ENCODE measurements at places on chromosomes 11 and 22. TPM values are rescaled to one million over a fixed set of nuclear protein-coding genes. Genes with fewer than 3 reads are reported as not detected.

DNA sequence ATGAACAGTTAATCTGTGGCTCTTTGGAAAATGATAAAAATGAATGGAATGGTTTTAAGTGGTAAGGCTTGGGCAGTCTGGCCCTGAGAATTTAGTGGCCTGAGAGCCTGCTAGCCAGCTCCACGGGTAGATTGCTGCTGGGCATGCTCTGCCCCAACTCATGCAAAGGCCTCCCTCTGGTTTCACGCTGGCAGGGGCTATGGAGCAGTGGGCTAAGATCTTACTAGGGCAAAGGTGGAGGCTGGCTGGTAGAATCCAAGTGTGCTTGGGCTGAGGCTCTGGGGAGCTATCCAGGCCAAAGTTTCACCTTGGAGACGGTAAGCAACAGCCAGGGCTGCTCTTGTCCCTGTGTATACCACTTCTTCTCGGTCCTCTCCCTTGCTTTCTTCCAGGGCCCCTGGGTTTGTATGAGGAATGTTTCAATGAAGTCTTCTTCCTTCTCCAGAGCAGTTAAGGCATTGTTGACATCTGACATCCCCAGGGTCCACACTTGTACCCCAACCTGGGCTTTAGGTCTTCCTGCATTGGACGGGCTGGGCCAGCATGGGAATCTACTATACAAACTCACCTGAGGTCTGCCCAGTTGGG, 27.4 kb downstream of the UBE2L3 start:
- no peaks in the 10 kb centered on the region for H3K27me3 ChIP-seq
- H3K27ac ChIP-seq, result no peak overlapping the region
- no peak for DNase-seq
- H3K4me1 ChIP-seq, result no peaks in the 10 kb centered on the region

GRCh38 chr11:65127473-65128181, 5.5 kb downstream of the MRPL49 start:
- DNase-seq, result no peak
- no peaks in the 10 kb centered on the region for H3K27me3 ChIP-seq
- H3K4me1 ChIP-seq, result peaks cover 12% of the 10 kb centered on the region
- no peak overlapping the region for H3K4me3 ChIP-seq
- H3K36me3 ChIP-seq, result peaks cover 56% of the 10 kb centered on the region

GRCh38 chr11:113339929-113340589, 25.7 kb downstream of the TTC12 start:
- H3K27ac ChIP-seq, result no peak overlapping the region
- H3K27me3 ChIP-seq, result no peaks in the 10 kb centered on the region
- no peaks in the 10 kb centered on the region for H3K36me3 ChIP-seq
- no peaks in the 10 kb centered on the region for H3K4me1 ChIP-seq
- no peak overlapping the region for H3K4me3 ChIP-seq

DNA sequence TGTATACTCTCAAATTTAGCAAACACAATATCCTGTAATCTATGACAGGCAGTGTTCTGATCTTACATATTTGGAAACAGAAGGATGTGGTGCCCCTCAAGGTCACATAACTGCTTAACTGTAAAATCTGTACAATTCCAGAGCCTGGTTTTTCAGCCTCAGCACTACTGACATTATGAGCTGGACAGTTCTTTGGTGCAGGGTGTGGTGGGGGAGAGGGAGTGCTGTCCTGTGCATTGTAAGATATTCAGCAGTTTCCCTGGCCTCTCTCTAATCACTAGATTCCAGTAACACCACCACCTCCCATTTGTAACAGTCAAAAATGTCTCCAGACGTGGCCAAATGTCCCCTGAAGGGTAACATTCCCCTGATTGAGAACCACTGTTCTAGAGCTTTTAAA, 1.8 kb upstream of the OR5B21 start:
- no peaks in the 10 kb centered on the region for H3K36me3 ChIP-seq
- H3K4me3 ChIP-seq, result no peak overlapping the region
- no peaks in the 10 kb centered on the region for H3K4me1 ChIP-seq

GRCh38 chr22:44197271-44197670, 16.5 kb downstream of the PARVG start:
- no peaks in the 10 kb centered on the region for H3K27me3 ChIP-seq
- H3K4me3 ChIP-seq, result no peak overlapping the region
- no peak overlapping the region for H3K27ac ChIP-seq
- no peak for DNase-seq
- no peaks in the 10 kb centered on the region for H3K4me1 ChIP-seq
- H3K36me3 ChIP-seq, result no peaks in the 10 kb centered on the region

- no peak for DNase-seq
- H3K4me1 ChIP-seq, result no peaks in the 10 kb centered on the region
- no peak overlapping the region for H3K27ac ChIP-seq
- no peaks in the 10 kb centered on the region for H3K27me3 ChIP-seq
- H3K4me3 ChIP-seq, result no peak overlapping the region
- H3K36me3 ChIP-seq, result no peaks in the 10 kb centered on the region
These were observed 3.2 kb downstream of the CARNS1 start for GRCh38 chr11:67418476-67419281.

DNA sequence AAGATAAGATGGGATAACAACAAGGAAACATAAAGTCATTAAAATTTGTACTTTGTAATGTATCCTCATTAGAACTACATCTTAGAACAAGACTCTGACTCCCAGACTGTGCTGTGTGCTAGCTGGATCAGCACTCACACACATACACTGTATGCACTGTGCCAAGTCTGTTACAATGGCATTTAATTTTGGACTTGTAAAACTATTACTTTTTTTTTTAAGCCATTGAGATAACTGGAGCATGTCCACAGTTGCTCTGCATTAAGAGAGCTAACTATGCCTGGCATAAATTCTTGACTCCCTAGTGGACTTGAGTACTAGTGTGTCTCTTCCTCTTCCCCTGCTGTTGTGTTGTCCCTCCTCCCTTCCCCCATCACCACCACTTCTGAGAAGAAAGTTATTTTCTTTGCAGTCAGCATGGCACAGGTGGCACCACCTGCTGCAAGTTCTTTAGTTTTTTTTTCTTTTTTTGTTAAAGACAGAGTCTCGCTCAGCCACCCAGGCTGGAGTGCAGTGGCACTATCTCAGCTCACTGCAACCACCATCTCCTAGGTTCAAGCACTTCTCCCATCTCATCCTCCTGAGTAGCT, 268.6 kb downstream of the TMEM135 start:
- no peaks in the 10 kb centered on the region for H3K36me3 ChIP-seq
- H3K4me3 ChIP-seq, result no peak overlapping the region
- DNase-seq, result no peak
- no peaks in the 10 kb centered on the region for H3K27me3 ChIP-seq

- no peaks in the 10 kb centered on the region for H3K4me1 ChIP-seq
- H3K27ac ChIP-seq, result no peak overlapping the region
- H3K36me3 ChIP-seq, result no peaks in the 10 kb centered on the region
- no peak overlapping the region for H3K4me3 ChIP-seq
These were observed 76.9 kb downstream of the DEPDC5 start for GRCh38 chr22:31830721-31831070.

GRCh38 chr11:75463106-75463774, 30.2 kb upstream of the KLHL35 start:
- H3K4me3 ChIP-seq, result no peak overlapping the region
- no peaks in the 10 kb centered on the region for H3K4me1 ChIP-seq
- H3K36me3 ChIP-seq, result no peaks in the 10 kb centered on the region

GRCh38 chr11:124951341-124951740, 2.7 kb upstream of the CCDC15 start:
- H3K36me3 ChIP-seq, result no peaks in the 10 kb centered on the region
- no peak for DNase-seq
- H3K4me1 ChIP-seq, result no peaks in the 10 kb centered on the region
- H3K27ac ChIP-seq, result no peak overlapping the region
- H3K4me3 ChIP-seq, result no peak overlapping the region

- no peak overlapping the region for H3K27ac ChIP-seq
- no peaks in the 10 kb centered on the region for H3K27me3 ChIP-seq
- DNase-seq, result no peak
- H3K4me1 ChIP-seq, result no peaks in the 10 kb centered on the region
- no peak overlapping the region for H3K4me3 ChIP-seq
These were observed 41.2 kb downstream of the SNX19 start for GRCh38 chr11:130874955-130875531.

DNA sequence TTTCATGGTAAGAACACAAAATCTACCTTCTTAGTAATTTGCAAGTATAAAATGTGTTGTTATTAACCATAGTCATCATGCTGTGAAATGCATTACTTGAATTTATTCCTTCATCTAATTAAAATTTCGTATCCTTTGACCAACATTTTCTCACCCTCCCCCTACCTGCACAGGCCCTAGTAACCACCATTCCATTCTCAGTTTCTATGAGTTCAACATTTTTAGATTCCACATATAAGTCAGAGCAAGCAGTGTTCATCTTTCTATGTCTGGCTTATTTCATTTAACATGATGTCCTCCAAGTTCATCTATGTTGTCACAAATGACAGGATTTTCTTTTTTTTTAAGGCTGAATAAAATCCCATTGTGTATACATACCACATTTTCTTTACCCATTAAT, 43.5 kb upstream of the CCDC179 start:
- H3K27me3 ChIP-seq, result no peaks in the 10 kb centered on the region
- no peaks in the 10 kb centered on the region for H3K4me1 ChIP-seq
- no peaks in the 10 kb centered on the region for H3K36me3 ChIP-seq
- DNase-seq, result no peak
- H3K4me3 ChIP-seq, result no peak overlapping the region

DNA sequence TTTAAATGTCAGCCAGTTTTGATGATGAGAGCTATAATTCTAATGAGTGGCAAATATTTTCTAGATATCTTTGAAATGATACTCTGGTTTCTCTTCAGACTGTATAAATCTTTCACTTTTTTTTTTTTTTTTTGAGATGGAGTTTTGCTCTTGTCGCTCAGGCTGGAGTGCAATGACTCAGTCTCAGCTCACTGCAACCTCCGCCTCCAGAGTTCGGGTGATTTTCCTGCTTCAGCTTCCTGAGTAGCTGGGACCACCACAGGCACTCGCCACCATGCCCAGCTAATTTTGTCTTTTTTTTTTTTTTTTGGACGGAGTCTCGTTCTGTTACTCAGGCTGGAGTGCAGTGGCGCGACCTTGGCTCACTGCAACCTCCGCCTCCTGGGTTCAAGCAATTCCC, 113.6 kb downstream of the TEAD1 start:
- H3K4me3 ChIP-seq, result no peak overlapping the region
- H3K36me3 ChIP-seq, result no peaks in the 10 kb centered on the region
- no peaks in the 10 kb centered on the region for H3K27me3 ChIP-seq
- no peaks in the 10 kb centered on the region for H3K4me1 ChIP-seq

GRCh38 chr22:48631288-48631863, 1196.3 kb downstream of the BRD1 start:
- no peaks in the 10 kb centered on the region for H3K36me3 ChIP-seq
- H3K4me1 ChIP-seq, result no peaks in the 10 kb centered on the region
- no peaks in the 10 kb centered on the region for H3K27me3 ChIP-seq
- H3K4me3 ChIP-seq, result no peak overlapping the region
- H3K27ac ChIP-seq, result no peak overlapping the region

DNA sequence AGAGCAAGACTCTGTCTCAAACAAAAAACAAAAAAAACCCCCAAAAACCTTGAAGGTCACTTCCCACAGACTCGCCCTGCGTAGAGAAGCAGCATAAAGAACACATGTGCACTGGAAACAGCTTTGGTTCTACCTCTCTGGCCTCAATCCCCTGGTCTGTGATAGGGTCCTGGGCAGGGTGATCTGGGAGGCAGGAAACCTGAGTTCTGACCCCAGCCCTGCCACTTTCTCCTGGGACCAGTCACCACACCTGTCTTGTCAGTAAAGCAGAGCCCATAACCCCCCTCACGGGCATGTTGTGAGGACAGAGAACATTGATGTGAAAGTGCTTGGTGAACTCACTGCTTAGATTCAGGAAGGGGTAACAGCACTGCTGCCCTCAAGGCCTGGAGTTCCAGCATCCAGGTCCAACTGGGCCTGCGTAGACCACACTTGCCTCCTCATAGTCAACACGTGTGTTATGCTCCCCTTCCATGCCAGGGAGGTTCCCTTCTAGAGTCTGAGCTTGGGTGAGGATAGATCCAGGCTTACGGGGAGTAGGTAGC, 11.4 kb downstream of the UCP2 start:
- H3K27me3 ChIP-seq, result no peaks in the 10 kb centered on the region
- no peak for DNase-seq
- H3K27ac ChIP-seq, result no peak overlapping the region
- H3K4me3 ChIP-seq, result no peak overlapping the region
- H3K4me1 ChIP-seq, result peaks cover 7% of the 10 kb centered on the region

GRCh38 chr11:2898366-2899079, 12.9 kb upstream of the CDKN1C start:
- no peaks in the 10 kb centered on the region for H3K36me3 ChIP-seq
- no peak overlapping the region for H3K4me3 ChIP-seq
- DNase-seq, result peak; percentile 58

GRCh38 chr11:80584661-80585060, 1143.8 kb upstream of the TENM4 start:
- H3K4me1 ChIP-seq, result no peaks in the 10 kb centered on the region
- H3K27ac ChIP-seq, result no peak overlapping the region
- no peaks in the 10 kb centered on the region for H3K27me3 ChIP-seq
- no peak for DNase-seq
- no peaks in the 10 kb centered on the region for H3K36me3 ChIP-seq

DNA sequence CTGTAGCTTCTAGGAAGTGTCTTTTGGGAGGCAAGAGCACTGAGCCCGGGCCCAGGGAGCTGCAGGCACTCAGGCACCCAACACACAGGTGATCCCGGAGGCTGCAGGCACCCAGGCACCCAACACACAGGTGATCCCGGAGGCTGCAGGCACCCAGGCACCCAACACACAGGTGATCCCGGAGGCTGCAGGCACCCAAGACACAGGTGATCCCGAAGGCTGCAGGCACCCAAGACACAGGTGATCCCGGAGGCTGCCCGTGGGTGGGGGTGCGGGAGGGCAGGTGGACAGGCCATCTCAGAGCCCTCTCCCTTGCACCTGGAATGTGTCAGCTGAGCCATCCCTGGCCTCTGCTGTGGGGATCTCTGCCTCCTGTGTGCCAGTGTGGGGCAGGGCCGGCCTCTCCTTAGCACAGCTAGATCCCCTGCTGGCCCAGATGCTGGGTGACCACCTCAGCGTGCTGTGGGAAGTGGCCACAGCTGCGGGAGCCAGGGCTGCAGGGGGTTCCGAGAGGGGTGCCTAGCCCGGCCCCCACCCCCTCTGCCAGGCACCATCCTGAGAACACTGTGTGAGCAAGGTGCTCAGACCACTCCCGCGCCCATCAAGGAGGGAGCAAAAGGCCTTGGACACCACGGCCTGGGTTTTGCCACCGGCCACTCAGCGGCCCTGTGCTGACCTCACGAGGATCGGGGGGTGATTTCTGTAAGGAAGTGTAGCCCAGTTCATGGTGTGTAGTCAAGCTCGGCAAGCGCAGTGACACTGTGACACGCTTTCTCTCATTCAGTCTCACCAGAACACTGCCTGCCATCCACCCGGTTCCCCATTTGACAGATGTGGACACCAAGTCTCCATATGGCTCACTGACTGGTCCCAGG, 14.2 kb downstream of the MRGPRG start:
- no peak overlapping the region for H3K27ac ChIP-seq
- no peak for DNase-seq
- H3K4me1 ChIP-seq, result no peaks in the 10 kb centered on the region
- no peaks in the 10 kb centered on the region for H3K36me3 ChIP-seq
- peaks cover 17% of the 10 kb centered on the region for H3K27me3 ChIP-seq
- H3K4me3 ChIP-seq, result no peak overlapping the region

- H3K4me1 ChIP-seq, result peaks cover 6% of the 10 kb centered on the region
- no peak overlapping the region for H3K4me3 ChIP-seq
- peaks cover 25% of the 10 kb centered on the region for H3K36me3 ChIP-seq
- DNase-seq, result no peak
- H3K27me3 ChIP-seq, result no peaks in the 10 kb centered on the region
- no peak overlapping the region for H3K27ac ChIP-seq
These were observed 26.3 kb downstream of the APOL1 start for GRCh38 chr22:36279219-36279666.

The ANO5 gene
- 7.5 TPM for total RNA-seq

The LYVE1 gene
- total RNA-seq, result 29.3 TPM

The P4HA3 gene
- total RNA-seq, result 0.12 TPM

The SOX6 gene
- 2.1 TPM for total RNA-seq

The SIRT3 gene
- total RNA-seq, result 16.9 TPM

The TSSK2 gene
- not detected for total RNA-seq

The CHADL gene
- 1.8 TPM for total RNA-seq

Data from colonic mucosa (tissue), 4 donors.